ENCODE measurements at places on chromosomes 12 and 14.

DNA sequence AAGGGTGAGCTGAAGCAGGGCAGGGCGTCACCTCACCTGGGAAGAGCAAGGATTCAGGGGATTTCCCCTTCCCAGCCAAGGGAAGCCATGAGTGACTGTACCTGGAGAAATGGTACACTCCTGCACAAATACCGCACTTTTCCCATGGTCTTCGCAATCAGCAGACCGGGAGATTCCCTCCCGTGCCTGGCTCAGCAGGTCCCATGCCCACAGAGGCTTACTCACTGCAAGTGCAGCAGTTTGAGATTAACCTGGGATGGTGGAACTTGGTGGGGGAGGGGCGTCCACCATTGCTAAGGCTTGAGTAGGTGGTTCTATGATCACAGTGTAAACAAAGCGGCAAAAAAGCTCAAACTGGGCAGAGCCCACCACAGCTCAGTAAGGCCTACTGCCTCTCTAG is 11.0 kb upstream of the DHRS4 start:
- no peak overlapping the region for H3K4me3 ChIP-seq
- H3K4me1 ChIP-seq: no peaks in the 10 kb centered on the region
- no peak overlapping the region for H3K27ac ChIP-seq
- no peak for DNase-seq
- H3K36me3 ChIP-seq: no peaks in the 10 kb centered on the region

- no peaks in the 10 kb centered on the region for H3K36me3 ChIP-seq
- peak; percentile 16 for DNase-seq
- no peak overlapping the region for H3K4me3 ChIP-seq
- peaks cover 10% of the 10 kb centered on the region for H3K4me1 ChIP-seq
- H3K27ac ChIP-seq: no peak overlapping the region
- H3K27me3 ChIP-seq: no peaks in the 10 kb centered on the region
Observed at GRCh38 chr14:51439896-51440295, 199.8 kb downstream of the TMX1 start.

DNA sequence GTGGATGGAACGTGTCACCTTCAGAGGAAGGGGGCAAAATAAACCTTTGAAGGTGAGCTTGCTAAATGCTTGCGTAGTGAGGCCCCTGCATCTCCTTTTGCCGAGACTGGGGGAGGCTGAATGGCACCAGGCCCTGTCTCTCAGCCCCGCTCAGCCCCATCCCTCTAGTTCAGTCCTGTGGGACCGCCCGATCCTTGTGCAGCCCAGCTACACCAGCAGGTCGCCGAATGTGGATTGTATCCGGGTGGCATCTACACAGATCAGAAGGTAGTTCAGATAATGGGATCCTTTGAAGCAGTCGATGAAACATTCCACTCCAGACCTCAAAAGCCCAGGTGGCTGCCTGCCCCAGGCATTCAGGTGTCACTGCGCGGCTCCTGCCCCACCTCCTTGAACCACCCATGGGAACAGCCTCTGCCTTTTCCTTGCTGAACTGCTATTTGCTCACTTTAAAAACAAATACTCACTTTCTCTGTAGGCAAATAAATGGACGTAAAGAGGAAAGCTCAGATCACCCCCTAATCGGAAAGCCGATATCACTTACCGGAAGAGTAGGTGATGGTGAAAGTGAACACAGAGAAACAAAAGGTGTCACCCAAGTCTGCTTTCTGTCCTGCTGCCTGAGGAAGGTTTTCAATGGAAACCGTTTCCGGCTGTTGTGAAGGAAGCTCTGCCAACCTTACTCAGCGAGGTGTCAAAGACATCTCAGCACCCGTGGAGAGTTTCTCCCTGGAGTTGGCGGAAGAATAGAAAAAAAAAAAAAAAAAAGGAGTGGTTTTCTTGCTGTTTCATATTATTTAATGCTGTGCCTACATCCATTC is 100.3 kb upstream of the NCOR2 start:
- H3K27me3 ChIP-seq: no peaks in the 10 kb centered on the region
- H3K4me3 ChIP-seq: no peak overlapping the region
- no peaks in the 10 kb centered on the region for H3K36me3 ChIP-seq
- DNase-seq: no peak
- H3K27ac ChIP-seq: no peak overlapping the region
- H3K4me1 ChIP-seq: no peaks in the 10 kb centered on the region

DNA sequence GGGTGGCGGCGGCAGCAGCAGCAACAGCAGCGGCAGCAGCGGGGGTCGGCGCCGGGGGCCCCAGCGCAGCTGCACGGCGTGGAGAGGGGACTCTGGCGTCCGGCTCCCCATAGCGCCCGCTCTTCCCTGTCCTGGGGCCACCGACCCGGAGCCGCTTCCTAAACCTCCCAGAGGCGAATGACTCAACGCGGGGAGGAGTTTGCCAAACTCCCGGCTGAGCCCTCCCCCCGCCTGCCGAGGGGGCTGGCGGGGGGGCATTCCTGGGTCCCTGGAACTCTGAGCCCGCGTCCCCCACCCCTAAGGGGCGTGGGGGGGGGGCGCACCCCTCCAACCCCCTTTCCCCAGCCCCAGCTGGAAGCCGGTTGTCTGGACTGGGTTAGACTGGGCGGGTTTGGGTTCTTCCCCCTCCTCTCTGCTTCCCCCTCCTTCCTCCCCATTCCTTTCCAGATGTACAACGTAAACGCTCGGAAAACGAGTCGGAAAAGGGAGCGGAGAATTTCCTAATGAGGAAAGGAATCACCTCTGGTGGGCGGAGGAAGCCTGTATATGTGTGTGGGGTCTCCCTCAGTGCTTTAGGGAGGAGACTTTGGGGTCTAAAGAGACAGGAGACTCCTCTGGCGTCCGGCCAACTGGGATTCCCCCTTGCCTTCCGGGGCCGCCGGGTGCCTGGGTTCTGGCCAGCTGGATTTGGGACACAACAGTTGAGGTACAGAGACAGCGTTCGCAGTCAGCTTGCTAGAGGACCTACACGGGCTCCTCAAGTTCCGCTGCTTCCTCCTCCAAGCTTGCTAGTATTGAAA is at the start of gene ITGA5:
Gene ITGA5 (minus strand): TSS at position 179 of the 800 bp plus-strand sequence. CDS start 68 bp downstream, at position 111.
- H3K27ac ChIP-seq: no peak within 1 kb of the TSS
- H3K4me3 ChIP-seq: peak within 1 kb of the TSS; percentile 96
- H3K27me3 ChIP-seq: peaks cover 51% of the 10 kb centered on the region
- H3K36me3 ChIP-seq: no peaks in the 10 kb centered on the region

DNA sequence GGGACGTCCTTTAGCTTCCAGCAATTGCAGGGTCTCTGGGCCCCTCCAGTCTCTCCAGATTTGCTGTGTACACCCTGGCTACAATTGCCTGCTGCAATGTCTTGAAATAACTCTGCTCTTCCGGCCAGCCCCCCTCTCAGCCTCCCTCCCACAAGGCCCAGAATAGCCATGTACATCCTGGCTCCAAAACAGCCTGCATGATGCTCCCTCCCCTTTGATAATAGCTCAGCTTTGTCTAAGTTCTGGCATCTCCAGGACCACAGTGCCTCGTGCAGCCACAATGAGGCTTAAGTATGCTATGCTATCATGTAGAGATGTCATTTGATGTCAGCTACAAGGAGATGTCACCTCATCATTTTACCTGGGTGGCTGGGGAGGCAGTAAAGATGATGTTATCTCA is 74.6 kb downstream of the SRRM4 start:
- no peaks in the 10 kb centered on the region for H3K36me3 ChIP-seq
- H3K4me3 ChIP-seq: no peak overlapping the region
- H3K27ac ChIP-seq: no peak overlapping the region
- H3K27me3 ChIP-seq: no peaks in the 10 kb centered on the region

DNA sequence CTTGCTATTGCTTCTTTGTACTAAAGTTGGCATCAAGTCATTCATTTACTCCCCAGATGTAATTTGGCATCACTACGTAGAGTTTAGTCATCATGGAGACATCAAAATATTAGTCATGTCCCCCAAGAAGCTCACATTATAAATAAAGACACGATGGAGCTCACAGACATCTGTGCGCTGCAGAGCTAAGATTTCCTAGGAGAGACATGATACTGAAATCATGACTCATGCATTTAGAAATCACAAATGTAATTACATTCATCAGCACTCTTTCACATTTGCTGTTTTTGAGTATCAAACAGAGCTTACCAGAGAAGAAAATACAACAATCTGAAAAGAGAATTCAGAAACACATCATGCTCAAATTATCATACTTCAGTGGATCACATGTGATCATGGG is 169.8 kb downstream of the LRIG3 start:
- no peaks in the 10 kb centered on the region for H3K27me3 ChIP-seq
- peaks cover 7% of the 10 kb centered on the region for H3K4me1 ChIP-seq
- no peak for DNase-seq
- H3K27ac ChIP-seq: no peak overlapping the region

DNA sequence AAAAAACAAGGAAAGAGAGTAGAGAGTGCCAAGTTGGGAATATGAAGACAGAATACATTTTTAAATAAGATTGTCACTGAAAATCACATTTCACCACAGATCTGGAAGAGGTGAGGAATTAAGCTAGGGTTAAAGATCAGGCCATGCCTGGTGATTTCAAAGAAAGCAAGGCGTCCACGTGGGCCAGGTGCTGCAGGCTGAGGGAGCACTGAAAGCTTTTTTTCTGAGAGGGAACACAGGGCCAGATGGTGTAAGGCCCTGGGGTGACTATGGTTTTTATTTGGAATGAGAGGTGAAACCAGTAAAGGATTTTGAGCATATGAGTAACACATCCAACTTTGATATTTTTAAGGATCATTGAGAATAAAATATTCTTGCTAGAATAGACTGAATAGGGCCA is 20.9 kb downstream of the SYT1 start:
- no peaks in the 10 kb centered on the region for H3K36me3 ChIP-seq
- H3K4me1 ChIP-seq: peaks cover 53% of the 10 kb centered on the region
- peak; percentile 64 for DNase-seq
- H3K27me3 ChIP-seq: no peaks in the 10 kb centered on the region
- H3K27ac ChIP-seq: no peak overlapping the region

GRCh38 chr12:16949371-16949770 is 343.4 kb upstream of the LMO3 start:
- no peaks in the 10 kb centered on the region for H3K4me1 ChIP-seq
- H3K27me3 ChIP-seq: no peaks in the 10 kb centered on the region
- H3K4me3 ChIP-seq: no peak overlapping the region

GRCh38 chr12:126093908-126094307 is 1028.7 kb downstream of the AACS start:
- DNase-seq: peak; percentile 54
- H3K27me3 ChIP-seq: no peaks in the 10 kb centered on the region
- no peaks in the 10 kb centered on the region for H3K36me3 ChIP-seq
- no peaks in the 10 kb centered on the region for H3K4me1 ChIP-seq
- H3K4me3 ChIP-seq: no peak overlapping the region

Data from GM23338 (cell line).